ENCODE measurements at places on chromosomes 11 and 22.

DNA sequence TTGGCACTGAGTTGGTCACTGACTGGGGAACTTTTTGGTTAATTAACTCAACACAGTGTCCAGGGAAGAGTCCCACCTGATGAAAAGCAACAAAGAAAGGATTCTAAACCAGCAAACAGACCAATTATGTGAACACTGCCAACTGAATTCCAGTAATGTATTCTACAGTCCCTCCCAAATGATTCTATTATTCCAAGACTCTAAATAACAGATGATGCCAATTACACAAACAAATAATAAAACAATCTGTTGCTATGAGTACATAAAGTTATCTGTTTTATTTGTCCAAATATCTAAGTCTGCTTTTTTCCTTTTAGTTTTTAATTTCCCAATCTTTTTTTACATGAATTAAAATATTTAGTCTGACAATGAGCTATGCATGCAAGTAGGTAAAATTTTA, 98.3 kb upstream of the TP53AIP1 start:
- no peak for DNase-seq

- DNase-seq, result no peak
These were observed 59.8 kb upstream of the LRRC55 start for GRCh38 chr11:57121996-57122395.

DNA sequence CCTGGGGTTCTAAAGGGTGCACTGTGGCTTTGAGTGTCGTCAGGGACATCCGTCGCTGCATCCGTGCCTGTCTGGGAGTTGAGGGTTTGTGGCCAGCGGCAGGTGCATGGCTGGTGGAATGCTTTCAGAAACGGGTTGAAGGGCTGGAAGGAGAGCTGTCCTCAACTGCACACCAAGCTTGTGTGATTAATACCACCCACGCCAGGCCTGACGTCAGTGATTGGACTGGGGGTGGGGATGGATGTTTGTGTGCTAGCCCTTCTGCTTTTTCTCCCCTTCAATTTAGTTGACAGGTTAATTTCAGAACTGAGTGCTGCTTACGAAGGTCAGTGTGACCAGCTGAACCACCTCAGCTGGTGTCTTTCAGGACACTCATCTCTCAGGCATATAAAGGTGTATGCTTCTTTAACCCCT, 3.2 kb upstream of the GAB2 start:
- no peak for DNase-seq

- no peak for DNase-seq
These were observed 8.9 kb downstream of the SCGB1A1 start for GRCh38 chr11:62427630-62428233.

GRCh38 chr11:122032317-122032716, 83.7 kb downstream of the BLID start:
- DNase-seq, result no peak
